ENCODE measurements at places on chromosomes 6 and 20.

DNA sequence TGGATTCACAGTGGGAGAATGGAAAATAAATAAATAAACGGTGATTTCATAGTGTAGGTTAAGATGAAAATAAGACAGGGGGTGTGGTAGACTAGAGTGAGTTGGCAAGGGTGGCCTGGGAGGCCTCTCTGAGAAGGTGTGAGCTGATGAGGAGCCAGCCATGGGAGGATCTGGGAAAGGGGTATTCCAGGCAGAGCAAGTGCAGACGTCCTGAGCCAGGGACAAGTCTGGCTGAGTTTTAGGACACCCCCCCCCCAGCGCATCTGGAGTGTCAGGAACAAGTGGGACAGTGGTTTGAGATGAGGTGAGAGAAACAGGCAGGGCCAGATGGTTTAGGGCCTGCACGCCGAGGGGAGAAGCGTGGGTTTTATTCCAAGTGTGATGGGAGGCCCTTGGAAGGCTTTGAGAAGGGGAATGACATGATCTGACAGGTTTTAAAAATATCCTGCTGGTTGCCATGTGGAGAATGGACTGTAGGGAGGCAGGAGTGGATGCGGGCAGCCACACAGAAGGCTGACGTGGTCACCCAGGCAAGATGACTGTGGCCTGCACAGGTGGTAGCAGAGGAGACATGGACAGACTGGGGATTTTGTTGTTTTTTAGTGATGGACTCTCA, 21.1 kb upstream of the CCM2L start:
- peak; percentile 42 for DNase-seq

DNA sequence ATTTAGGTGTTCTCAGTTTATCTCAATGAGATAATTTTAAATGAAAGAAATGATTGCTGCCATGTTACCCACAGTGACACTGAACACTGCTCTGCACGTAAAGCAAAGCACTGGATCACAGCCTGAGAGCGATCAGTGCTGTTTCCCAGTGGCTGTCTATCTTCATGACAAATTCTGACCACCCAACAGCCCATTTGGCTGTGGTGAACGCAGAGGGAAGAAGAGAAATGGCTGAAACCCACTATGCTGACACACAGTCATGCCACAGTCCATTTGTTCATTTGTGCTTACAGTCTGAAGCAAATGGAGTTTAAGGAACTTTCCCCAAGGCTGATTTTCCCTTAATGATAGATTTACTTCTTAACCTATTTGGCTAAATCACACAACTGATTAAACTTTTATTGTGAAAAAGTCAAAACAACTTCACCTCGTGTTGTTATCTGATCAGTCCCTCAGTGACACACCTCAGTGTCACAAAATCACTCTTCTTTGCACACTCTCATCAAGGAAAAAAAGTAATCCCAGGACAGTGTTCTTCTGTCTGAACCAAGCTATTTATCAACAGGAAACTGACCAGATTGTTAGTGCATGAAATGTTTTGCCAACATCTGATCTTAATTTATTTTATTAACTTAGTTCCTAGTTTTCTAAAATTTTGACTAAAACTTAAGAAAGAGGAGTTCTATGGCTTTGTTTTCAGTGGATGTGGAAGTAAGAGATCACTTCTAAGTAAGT, 225.1 kb downstream of the TBX18 start:
- DNase-seq = no peak

DNA sequence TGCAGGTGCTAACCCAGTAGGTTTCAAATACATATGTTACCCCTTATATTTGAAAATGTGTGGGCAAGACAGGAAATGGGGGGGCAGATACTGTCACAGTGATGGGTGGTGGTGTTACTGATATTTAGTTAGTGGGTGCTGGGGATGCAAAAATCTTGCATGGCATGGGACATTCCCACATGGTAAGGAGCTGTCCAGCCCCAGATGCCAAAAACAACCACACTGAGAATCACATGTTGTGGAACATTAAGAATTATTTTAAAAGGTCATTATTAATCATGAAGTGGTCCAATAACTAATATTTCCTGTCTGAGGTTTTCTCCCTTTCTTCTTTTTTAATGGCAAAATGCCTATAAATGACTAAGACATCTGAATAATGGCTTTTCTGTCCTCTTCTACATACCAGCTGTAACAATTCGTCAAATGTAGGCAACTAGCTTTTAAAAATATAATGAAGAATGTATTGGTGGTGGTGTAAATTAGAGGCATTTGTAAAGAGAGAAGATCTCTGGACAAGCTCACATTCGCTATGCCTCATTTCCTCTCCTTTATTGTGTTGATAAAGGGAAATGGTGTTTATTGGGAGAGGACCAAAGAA, 57.3 kb upstream of the SLC35B3 start:
- no peak for DNase-seq

DNA sequence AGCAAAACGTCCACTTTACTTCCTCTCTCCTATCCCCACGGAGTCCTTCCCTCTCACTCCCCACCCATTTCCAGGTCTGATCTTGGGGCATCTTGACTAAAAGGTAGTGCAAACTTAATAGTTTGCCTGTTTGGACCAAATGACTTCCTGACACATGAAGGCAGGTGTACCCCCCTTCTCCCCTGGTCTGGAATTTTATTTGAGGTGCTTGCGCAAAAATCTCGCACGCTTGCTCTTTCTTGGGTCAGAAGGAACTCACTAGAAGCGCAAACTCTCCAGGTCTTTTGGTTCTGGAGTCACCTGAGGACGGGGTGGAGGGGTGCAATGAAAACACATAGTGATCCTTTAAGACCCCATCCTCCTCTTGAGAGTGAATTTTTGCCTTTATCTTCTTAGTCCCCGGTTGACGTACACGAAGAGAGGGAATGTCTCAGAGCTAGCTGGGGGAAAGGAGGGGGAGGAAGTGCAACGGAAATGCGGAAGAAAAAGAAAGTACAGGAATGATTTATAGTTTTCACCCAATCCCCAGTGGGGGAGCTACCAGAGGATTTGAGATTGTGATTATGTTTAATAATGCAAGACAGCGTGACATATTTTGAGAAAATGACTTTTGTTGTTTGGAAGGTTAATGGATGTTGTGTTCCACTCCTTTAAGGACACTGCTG, 4.9 kb downstream of the ADGRB3 start:
- no peak for DNase-seq

DNA sequence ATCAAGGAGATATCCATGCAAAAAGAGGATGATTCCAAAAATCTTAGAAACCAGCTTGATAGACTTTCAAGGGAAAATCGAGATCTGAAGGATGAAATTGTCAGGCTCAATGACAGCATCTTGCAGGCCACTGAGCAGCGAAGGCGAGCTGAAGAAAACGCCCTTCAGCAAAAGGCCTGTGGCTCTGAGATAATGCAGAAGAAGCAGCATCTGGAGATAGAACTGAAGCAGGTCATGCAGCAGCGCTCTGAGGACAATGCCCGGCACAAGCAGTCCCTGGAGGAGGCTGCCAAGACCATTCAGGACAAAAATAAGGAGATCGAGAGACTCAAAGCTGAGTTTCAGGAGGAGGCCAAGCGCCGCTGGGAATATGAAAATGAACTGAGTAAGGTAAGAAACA, 10.1 kb upstream of the SNRNP48 start:
- no peak for DNase-seq

GRCh38 chr6:131807644-131808459, at the start of gene ENPP1:
Gene ENPP1, plus strand, starts transcription at chr6:131808020. Its CDS starts 16 bp downstream, at chr6:131808036.
- DNase-seq = peak; percentile 79

DNA sequence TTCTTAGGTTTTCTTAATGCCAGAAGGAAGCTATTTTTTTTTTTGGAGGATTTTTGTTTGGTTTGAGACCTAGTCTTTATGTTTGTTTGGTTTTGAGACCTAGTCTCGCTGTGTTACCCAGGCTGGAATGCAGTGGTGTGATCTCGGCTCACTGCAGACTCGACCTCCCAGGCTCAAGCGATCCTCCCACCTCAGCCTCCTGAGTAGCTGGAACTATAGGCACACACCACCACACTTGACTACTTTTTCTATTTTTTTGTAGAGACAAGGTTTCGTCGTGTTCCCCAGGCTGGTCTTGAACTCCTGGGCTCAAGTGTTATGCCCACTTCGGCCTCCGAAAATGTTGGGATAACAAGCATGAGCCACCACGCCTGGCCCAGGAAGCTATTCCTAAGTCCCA, 67.8 kb upstream of the NHSL1 start:
- no peak for DNase-seq

- DNase-seq = no peak
Observed at GRCh38 chr6:8857160-8857559, 421.8 kb upstream of the SLC35B3 start.

DNA sequence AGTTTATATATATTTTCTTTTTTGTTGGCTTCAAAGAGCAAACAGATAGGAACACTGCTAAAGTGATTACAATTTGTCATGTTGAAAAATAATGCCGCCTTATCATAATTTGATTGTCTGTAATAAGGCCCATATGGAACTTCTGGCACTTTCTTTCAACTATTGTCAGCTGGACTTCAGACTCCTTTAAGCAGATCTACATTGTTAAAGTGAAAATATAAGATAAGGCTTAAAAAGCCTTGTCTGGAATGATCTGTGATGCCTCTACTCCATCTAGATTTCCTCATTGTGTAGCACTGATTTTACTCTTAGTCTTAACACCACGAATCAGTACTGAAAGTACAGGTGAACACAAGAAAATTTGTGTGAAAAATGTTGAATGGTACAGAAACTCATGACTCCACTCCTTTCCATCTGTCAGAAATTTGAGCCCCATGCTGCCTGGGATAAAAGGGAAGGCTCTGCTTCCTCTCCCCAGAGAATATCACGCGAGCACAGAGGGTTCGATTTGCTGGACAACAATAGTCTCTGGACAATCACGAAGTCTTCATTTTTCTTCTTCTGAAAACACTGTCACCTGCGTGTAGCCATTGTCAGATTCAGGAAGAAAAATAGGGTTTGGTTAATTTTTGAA, 56.0 kb downstream of the BCAS1 start:
- DNase-seq = no peak

GRCh38 chr6:41519745-41520699, 26.2 kb upstream of the FOXP4 start:
- no peak for DNase-seq

GRCh38 chr6:45697605-45698004, 318.1 kb downstream of the CLIC5 start:
- no peak for DNase-seq

DNA sequence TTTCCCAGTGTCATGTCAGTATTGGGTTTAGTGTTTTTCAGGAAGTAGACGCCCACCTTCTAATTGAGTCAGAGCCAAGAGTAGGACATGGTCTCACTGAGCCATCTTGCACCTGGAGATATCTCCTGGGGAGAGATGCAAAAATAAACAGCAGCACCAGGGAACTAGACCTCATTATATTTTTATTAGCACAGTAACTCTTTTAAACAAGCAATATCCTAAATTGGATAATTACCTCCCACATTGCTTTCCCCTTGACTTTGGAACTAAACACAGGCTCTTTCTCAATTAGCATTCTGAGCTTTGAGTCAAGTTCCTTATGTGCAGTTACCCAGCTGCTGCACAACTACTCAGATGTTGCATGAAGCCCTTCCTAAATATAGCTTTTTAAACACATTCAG, 175.4 kb downstream of the IBTK start:
- DNase-seq = no peak

GRCh38 chr6:127391094-127391953, 47.9 kb upstream of the ECHDC1 start:
- DNase-seq = no peak

Measured in dorsolateral prefrontal cortex (tissue), 122 donors.